CD4-positive, alpha-beta T cell treated with Interleukin-15 for 4 hours (primary cell): ENCODE measurements at places on chromosomes 2 and 18.
A peak's percentile ranks its signal among the peaks of the same experiment; 100 is the strongest.

- no peak for DNase-seq
Measured at GRCh38 chr2:200773083-200773482, 38.6 kb upstream of the BZW1 start.

DNA sequence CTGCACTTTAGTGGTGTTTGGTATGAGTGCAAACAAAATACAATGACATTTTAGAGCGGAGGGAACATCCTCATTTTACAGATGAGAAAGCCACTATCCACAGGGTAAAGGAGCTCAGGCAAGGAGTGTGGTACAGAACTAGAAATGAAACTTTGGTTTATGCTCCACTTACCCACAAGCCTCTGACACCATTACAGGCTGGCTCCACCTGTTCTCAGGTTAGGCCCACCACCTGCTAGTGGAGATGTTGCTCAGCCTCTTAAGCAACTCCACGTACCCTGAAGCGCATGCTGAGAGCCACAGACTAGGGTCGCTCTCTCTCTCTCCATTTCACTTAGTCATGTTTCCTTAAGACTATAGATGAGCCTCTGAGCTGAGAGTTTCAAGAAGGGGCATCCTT, 130.0 kb downstream of the MBD2 start:
- no peak for DNase-seq

DNA sequence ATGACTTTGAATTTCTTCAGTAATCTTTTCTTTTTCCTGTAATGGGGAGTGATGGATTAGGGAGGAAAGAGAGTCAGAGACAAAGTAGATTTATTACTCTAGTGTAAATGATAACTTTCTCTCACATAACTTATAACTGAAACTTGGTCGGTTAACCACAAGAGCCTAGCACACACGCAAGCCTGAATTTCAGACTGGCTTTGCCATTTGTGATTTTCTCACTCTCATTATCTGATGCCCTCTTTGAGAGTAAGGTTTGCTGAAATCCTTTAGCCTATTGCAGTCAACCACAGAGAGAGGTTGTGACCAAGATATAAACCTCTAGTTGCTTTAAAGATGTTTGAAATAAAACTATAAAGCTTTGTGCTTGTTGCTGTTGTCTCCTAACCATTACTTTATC, 117.9 kb upstream of the NETO1 start:
- DNase-seq, result no peak

- no peak for DNase-seq
Measured at GRCh38 chr2:98606431-98606830, 1.9 kb downstream of the COA5 start.

DNA sequence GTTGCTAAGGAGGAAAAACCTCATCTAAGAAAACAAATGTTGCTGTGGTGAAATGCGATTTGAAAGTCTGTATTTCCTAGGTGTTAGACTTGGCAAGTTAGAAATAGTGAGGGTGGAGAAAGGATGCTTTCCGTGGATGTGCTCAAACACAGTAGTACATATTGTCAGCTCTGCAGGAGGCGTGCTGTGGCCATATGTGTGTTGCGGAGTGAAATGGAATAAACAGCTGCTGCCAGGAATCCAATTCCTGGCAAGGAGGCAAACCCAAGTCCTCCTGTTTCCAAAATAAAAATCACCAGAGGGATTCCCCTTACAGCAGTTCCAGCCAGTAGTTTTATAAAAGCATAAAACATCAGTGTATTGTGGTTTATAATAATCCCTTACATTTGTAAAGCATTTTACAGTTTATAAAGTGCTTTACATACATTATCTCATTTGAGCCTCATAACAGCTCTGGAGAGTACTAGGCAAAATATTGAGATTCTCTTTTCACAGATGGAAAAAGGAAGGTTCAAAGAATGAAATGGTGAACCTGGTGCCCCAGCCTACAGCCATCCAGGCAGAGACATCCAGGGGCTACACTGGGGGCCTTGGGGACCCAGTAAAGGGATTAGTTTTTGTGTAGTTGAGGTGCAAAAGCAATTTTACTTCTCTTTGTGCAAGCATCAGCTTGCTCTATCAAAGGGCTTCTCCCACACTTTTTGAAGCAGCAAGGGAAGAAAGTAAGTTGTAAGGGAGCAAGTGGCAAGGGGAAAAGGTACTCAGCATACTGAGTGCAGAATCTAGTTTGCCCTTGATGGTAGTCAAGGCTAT, 206.0 kb downstream of the AGPS start:
- no peak for DNase-seq

DNA sequence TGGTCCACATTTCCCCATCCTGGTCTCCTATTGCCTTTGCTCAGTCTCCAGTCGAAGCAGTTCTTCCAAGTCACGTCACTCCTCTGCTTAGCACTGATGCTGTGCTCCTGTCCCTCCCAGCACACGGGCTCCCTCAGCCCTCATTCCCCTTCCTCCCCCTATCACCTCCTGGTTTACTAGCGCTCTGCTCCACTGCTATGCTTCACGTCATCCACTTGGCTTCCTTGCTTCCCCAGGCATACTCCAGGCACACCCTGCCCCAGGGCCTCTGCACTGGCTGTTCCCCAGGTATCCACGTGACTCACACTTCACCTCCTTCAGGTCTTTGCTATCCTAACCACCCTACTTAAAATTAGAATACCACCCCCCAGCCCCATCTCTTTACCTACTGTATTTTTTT, 269.3 kb downstream of the GLI2 start:
- DNase-seq, result no peak

GRCh38 chr2:240412975-240413812, 22.3 kb upstream of the GPC1 start:
- DNase-seq, result no peak

- no peak for DNase-seq
Measured at GRCh38 chr18:69790649-69791048, 157.0 kb downstream of the CD226 start.

DNA sequence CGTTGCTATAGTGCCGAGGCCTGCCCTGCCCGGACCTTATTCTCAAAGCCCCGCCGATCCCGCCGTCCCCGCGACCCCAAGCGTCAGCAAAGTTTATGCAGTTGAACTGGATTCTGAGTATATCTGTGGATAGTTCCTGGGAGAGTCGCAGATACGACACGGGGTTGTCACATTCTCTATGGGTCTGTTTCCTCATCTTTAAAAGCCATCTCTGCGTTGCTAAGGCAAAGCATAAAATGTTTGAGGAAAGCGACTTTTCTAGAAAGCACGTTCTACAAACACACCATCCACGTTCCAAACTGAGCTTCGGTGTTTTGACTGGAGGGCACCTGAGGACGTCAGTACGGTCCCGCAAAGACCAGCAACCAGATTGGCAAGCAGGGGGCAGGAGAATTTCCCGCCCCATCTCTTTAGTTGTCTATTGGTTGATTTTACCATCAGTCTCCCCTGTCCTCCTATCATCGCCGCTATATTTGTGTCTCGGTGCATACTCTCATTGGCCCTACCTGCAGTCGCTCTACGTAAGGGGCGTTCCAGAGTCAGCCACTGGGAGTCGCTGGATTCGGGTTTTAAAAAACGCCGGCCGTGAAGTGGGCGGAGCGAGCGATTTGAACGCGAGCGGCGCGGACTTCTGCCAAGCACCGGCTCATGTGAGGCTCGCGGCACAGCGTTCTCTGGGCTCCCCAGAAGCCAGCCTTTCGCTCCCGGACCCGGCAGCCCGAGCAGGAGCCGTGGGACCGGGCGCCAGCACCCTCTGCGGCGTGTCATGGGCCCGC, at the start of gene CENPA:
Gene CENPA, plus strand, starts transcription at position 626 of the 776 bp plus-strand sequence. Its CDS starts 141 bp downstream, at position 767.
- DNase-seq, result peak; percentile 98

GRCh38 chr18:73621091-73621490, 526.5 kb downstream of the FBXO15 start:
- DNase-seq, result no peak

DNA sequence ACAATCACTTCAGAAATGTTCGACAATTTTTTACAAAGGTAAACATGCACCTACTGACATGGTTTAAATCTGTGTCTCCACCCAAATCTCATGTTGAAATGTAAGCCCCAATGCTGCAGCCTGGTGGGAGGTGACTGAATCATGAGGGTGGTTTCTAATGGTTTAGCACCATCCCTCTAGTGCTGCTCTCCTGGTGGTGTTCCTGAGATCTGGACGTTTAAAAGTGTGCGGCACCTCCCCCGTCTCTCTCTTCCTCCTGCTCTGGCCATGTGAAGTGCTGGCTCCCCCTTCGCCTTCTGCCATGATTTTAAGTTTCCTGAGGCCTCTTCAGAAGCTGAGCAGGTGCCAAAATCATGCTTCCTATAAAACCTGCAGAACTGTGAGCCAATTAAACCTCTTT, 28.3 kb downstream of the MAP3K2 start:
- DNase-seq, result no peak

DNA sequence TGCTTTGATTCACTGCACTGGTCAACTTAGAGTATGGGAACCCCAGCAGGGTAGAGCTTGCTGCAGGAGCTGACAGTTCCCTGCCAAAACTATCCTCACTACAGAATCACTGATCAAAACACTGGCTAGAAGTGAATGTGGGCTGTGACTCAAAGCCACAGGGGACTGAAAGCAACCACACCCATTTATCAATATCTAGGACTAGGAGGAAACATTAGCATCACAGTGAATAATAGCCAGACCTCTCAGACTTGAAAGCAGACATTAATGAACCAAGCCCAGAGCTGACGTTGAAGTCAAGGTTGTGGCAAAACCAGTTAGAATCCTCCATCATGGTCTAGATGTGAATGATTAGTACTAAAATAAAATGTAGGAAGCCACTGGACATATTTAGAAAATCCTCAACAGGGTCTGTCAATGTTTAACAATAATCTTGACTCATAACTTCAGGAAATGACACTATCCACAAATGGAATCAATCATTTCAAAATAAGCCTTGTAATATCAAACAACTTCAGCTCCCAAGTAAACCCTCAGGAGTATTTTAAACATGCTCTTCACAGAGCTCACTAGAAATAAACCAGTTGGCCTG, 131.4 kb downstream of the CDH20 start:
- no peak for DNase-seq

DNA sequence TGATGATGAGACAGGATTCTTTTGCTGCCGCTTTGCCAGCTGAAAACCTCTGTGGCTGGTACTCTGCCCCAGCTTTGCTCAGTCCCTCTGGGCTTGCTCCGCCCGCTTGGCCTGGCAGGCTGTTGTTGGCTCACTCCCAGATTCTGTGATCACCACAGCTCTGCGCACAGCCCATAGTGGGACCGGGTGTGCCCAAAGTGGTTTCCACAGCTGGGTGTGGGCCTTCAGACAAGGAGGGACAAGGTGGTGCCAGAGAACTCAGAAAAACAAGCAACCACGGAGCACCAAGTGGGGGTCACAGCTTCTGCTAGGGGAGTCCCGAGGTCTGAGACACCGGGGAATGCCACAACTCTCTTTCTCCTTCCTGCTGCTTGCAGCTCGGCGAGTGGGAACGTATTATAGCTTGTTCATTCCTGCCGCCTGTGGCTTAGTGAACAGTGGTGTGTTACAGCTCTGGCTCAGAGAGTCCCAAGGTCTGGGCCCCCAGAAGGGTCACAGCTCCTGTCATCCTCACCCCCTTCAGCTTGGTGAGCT, 9.2 kb upstream of the KYNU start:
- peak; percentile 26 for DNase-seq

GRCh38 chr2:238894226-238894949, 46.5 kb downstream of the TWIST2 start:
- DNase-seq, result no peak

DNA sequence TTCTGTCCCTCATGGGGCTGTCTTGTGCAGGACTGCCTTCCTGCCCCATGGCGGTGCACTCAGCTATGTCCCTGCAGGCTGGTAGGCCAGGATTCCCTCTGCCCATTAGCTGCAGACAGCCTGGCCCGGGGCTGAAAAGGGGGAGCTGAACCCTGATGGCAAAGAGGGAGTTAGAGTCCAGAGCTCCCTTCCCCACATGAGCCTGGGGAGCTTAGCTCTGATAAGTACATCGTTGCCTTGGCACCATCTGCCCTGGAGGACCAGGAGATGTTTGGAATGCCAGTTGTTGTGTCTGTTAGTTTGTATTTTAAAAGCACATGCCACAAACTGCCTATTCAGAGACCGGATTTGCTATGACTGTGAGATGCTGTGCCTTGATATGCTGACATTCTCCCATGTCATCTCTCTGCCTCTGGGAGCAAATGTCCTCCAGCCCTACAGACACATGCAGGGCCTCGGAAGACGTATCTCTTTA, 65.1 kb upstream of the AFF3 start:
- no peak for DNase-seq

DNA sequence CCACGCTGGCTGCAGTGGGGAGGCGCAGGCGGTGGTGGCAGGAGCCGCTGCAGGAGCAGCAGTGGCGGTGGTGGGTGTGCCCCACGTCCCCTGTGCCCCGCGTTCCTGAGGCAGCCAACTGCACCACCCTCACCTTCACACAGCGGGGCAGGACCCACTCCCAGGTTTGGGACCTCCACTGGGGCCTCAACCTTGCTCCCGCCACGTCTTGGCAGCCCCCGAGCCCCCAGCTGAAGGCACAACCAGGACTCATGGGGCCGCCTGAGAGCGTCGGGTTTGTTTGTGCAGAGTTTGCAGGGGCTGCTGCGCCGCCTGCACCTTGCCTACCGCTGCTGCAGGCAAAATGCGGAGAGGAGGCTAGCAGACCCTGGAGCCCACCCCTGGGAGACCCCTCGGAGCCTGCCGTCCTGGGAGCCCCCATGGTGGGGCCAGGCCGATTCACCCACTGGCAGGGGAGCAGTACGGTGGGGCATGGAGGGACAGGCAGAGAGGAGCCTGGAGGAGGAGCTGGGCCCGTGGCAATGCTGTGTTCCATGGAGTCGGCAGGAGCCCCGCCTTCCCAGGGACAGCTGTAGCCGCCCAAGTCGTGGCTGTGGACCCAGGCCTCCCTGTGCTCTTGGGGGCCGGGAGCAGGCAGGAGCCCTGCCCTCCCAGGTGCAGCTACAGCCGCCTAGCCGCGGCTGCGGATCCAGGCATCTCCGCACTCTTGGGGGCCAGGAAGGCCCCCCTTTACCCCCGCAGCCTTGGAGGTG, 14.7 kb upstream of the EML6 start:
- no peak for DNase-seq

- DNase-seq, result no peak
Measured at GRCh38 chr2:30448308-30448707, 1.3 kb downstream of the LCLAT1 start.

DNA sequence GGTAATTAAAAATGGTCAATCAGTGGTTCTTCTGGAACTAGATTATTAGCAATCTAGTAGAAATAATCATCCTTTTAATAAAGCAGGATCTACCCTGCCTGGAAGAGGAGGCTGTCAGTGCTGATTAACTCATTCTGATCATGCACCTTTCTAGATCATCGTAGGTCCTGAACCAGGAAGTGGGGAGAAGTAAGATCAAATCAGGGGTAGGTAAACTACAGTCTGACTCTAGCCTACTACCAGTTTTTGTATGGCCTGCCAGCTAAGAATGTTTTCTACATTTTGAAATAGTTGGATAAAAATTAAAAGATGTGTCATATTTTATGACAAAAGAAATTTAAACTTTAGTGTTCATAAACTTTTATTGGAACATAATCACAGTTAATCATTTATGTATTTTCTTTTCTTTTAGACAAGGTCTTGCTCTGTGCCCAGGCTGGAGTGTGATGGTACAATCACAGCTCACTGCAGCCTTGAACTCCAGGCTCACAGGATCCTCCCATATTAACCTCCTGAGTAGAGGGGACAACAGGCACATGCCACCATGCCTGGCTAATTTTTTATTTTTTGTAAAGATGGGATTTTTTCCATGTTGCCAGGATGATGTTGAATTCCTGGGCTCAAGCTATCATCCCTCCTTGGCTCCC, 36.1 kb downstream of the C18orf54 start:
- no peak for DNase-seq

GRCh38 chr2:50077190-50077737, 922.9 kb upstream of the FSHR start:
- DNase-seq, result no peak
